CD4-positive, alpha-beta T cell treated with Interleukin-1 beta for 1 hour (primary cell): ENCODE measurements at places on chromosomes 7 and 10.

DNA sequence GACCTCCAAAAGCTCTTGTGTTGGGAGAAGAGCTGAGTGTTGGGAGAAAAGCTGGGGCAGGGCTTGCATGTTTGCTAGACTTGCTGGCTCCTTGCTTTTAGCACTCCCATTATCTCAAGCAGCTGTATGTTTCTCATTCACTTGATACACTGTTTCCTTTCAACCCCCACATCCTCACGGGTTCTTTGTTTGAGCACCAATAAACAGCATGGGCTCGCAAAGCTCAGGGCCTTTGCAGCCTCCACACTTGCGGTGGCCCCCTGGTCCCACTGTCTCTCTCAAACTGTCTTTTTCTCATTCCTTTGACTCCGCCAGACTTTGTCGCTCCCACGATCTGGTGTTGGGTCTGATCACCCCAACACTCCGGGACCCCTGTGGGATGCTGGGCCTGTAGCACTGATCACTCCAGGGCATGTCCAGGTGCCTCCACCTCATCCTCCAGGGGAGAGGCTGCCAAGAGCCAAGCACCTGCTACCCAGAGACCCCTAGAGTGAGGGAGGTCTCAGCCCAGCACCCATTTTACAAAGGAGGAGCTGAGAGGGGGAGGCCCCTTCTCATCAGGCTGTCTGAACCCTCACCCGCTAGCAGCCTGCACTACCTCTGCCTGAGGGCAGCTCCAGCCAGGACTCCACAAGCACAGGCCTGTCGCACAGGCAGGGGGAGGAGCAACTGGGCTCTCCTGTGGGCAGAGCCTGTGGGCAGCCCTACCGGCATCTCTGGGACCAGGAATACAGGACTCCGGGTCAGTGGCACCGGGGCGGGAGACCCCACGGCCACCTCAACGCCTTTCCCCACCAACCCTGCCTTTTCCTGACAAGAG is 49.1 kb upstream of the MSMB start:
- no peak for DNase-seq

GRCh38 chr10:49001870-49002672 is 62.4 kb upstream of the LRRC18 start:
- DNase-seq = no peak

DNA sequence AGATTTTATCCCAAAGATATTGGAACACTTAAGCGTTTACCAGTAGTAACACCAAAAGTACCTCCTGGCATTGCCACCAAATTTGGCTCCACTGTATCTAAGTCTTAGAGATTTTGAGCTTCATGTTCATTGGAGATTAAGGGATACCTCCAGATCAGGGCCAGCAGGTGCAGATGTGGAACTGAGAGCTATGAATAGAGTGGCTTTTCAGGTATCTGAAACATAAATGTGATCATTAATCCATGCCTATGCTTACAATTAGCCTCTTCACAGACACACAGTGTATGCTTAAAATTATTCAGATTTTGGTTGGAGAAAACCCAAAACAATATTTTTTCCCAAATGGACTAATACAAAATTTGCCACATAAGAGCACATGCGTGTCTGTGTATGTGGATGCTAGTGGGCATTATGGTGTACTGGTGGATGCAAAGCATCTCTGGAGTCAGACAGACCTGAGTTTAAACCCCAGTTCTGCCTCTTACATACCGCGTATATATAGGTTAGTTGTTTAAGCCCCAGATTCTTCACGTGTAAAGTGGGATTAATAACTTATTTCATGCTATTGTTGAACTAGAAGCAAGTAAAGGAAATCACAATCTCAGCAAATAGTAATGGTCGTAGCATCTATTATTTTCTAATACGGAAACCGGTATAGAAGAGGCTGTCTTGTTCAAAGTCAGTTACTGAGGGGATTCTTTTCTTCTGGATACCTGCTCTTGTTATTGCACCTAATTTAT is 6.8 kb upstream of the LRRC4 start:
- no peak for DNase-seq

DNA sequence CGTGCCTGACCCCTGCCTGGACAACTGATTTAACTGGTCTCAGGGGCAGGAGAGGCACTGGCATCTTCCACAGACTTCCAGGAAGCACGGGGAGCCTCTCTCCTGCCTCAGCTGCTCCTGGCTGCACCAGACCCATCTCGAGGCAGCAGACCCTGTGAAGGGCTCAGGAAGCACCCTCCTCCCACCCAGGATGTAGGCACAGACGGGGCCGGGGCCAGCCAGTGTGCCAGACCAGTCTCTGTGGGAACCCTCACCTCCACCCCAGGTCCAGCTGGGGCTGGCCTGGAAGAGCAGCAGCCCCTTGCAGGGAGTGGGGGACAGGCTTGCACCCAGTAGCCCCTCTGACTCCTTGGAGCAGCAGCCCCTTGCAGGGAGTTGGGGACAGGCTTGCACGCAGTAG is 56.3 kb downstream of the RASGEF1A start:
- DNase-seq = no peak

GRCh38 chr10:75071756-75072155 is 39.7 kb upstream of the SAMD8 start:
- no peak for DNase-seq

DNA sequence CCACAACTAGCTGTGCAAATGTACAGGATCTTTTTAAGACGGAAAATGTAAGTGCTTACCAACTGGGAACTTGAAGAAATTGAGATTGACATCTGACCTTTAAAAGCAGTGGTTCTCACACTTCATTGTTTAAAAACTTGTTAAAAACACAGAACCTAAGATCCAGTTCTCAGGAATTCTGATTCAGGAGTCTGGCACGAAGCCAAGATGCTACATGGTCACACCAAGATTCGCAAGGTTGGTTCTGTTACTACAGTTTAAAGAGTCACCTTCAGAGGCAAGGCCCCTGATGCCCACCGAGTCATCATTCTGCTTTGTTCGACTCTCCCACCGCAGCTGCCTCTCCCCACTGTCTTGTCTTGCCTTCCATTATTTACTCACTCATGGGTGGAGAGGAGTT is 113.3 kb downstream of the GLI3 start:
- no peak for DNase-seq

DNA sequence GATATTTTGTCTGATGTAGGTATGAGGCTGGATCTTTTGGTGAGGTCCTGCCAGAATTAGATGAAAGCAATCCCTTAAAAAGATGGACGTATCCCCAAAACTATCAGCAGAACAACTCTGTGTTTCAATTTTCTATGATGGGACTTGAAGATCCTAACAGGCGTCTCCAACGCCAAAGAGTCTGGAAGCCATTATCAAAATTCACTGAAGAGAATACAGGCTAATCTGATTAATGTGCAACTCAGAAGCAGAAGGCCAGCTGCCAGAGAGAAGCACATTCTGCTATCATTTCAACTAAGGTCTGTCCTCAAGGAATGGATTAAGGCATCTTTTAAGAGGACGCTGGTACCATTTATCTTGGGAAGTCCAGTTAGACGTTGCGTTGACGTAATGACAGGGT is 119.7 kb downstream of the FGFR2 start:
- no peak for DNase-seq

GRCh38 chr10:5833814-5834213 is 20.6 kb upstream of the GDI2 start:
- no peak for DNase-seq

- DNase-seq = no peak
These were observed 112.4 kb downstream of the BICC1 start for GRCh38 chr10:58625070-58625469.

- DNase-seq = no peak
These were observed 2.7 kb downstream of the CALHM2 start for GRCh38 chr10:103449208-103450144.

- DNase-seq = no peak
These were observed 868.4 kb downstream of the KCNMA1 start for GRCh38 chr10:76769161-76769560.

DNA sequence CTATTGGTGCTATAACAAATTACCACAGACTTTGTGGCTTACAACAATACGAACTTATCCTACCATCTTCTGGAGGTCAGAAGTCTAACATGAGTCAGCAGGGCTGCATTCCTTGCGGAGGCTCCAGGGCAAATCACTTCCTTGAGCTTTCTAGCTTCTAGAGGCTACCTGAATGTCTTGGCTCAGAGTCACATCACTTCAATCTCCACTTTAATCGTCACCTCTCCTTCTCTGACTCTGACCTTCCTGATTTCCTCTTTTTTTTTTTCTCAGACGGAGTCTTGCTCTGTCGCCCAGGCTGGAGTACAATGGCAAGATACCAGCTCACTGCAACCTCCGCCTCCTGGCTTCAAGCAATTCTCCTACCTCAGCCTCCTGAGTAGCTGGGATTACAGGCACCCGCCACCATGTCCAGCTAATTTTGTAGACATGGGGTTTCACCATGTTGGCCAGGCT is 44.6 kb upstream of the ANAPC16 start:
- no peak for DNase-seq

DNA sequence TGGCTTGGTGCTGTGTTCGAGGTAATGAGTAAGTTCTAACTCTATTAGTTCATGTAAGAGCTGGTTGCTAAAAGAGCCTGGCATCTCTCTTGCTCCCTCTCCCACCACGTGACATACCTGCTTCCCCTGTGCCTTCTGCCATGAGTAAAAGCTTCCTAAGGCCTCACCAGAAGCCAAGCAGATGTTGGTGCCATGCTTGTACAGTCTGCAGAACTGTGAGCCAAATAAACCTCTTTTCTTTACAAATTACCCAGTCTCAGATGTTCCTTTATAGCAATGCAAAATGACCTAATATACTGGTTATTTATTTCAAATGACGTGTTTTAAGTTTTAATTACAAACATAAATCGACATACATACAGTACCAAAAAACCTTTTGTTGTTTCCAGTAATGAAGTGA is 101.7 kb upstream of the DNAJC1 start:
- no peak for DNase-seq

DNA sequence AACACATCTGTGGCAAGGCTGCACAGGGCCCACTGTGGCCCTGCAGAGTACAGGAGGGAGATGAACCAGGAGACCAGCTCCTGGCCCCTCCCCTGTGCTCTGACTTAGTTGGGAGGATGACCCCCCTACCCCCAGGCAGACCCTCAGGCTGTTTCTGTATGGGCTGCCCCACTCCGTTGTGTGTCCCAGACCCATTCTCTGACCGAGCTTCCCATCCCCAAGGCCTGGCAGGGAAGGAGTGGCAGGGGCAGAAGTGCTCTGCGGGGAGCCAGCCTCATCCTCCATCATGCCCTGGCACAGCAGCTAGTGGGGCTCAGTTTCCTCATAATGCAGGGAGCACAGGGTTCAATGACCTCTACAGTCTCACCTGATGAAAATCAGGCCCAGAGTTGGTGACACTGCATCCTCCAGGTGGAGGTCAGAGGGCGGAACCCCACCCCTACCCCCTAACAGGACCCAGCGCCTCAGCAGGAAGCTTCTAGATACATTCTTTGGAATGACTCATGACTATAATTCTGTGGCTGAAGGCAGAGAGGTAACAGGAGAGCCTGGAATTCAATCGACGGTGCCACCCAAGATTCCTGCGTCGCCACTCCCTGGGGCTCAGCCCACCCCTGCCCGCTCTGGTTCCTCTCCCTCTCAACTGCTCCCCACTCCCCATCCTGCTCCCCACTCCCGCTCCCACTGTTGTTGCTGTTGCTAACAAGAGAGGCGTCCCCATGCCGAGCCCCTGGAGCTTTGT is 18.2 kb downstream of the PODXL start:
- no peak for DNase-seq

DNA sequence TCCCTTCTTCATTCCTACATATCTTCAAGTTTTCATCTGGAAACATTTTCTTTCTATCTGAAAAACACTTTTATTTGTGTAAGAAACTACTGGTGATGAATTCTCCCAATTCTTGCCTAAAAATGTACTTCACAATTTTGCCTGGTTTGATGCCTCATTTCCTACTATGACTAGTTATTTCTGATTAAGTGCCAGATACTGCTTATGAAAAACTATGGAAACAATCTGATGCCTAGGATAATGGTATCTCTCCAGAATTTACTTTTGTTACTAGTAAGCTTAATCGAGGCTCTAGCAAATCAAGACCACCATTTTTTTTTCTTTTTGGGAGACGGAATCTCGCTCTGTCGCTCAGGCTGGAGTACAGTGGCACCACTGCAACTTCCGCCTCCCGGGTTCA is 31.3 kb downstream of the CACUL1 start:
- DNase-seq = no peak

GRCh38 chr10:91925022-91925320 is 1.4 kb downstream of the BTAF1 start:
- no peak for DNase-seq

- no peak for DNase-seq
These were observed 331.4 kb upstream of the TMEM229A start for GRCh38 chr7:124364283-124364682.

GRCh38 chr7:18313965-18314364 is 181.6 kb upstream of the HDAC9 start:
- DNase-seq = no peak

GRCh38 chr10:110778211-110778610 is 93.5 kb upstream of the PDCD4 start:
- DNase-seq = no peak

DNA sequence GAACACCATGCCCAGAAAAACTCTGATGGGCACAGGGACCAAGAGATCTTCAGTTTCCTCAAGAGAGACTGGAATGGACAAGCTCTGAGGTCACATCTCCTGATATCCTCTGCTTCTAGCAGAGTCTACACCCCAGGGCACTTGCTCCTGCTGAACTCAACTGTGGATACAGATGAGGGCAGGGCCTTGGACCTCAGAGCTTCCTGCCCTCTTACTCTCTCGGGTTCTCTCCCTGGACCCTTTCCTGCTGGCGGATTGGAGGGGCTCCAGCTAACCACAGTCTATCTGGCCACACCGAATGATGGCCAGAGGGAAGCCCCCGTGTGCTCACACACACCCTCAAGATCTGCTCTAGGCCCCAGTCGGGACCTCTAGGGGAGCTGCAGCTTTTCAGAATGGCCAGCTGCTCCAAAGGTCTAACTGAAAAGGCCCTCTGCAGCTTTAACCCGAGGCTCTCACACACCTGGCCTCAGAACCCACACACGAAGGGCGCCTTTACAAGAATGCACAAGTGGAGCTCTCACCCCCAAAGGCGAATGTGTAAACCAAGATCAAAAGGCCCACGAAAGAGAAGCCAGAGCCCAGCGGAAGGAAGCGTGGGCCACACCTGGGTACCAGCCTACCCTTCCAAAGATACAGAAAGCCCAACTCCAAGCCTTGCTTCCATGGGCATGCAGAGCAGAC is 65.5 kb downstream of the FAM53B start:
- peak; percentile 51 for DNase-seq

DNA sequence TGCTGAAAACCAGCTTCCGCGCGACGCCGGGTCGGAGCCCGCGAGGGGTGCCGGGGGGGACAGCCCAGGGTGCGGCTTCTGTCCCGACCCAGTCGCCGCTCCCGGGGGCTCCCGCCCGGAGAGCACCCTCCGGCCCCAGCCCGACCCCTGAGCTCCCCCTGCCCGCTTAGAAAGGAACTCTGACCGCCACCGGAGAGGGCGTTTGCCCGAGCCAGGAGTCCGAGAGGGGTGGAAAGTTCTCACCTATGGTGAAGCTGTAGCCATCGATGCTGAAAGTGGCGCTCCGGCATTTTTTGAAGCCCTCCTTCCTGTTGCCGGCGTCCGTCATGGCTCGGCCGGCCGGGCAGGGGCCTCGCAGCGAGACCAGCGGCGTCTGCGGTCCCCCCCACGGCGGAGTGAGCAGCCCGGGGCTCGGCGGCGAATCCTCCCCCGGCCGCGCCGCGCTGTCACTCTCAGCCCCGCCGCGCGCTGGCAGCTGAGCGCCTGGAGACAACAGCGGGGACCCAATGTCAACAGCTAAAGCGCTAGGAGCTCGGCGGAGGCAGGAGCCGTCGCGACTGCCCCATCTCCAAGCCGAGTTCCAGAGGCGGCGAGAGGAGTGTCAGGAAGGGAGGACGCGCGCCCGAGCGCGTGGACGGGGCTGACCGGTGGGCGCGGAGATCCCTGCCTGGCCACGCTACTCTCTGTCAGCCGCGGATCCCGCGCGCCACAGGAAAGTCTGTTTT is 191.6 kb downstream of the LSM5 start:
- DNase-seq = no peak
